ENCODE measurements at places on chromosomes 2 and 18. TPM values are rescaled to one million over a fixed set of nuclear protein-coding genes. Genes with fewer than 3 reads are reported as not detected.

Gene SLC4A3
- total RNA-seq: 2.9 TPM

Gene MRPS5
- total RNA-seq: 36.4 TPM

Gene SAP130
- 6.6 TPM for total RNA-seq

Gene ARID5A
- 4.1 TPM for total RNA-seq

Gene CD207
- not detected for total RNA-seq

Gene VPS4B
- total RNA-seq: 30.1 TPM

Gene FAP
- total RNA-seq: 134 TPM

Gene TMEM37
- total RNA-seq: 0.20 TPM

Gene UGT1A8
- not detected for total RNA-seq

Gene SLC66A3
- total RNA-seq: 26.0 TPM

Gene CCDC85A
- total RNA-seq: 0.73 TPM

Gene VWC2L
- not detected for total RNA-seq

Gene NTSR2
- not detected for total RNA-seq

Gene DSG1
- total RNA-seq: not detected

Gene MTA3
- total RNA-seq: 23.5 TPM

Gene CNOT9
- 77.6 TPM for total RNA-seq

Gene MPPE1
- total RNA-seq: 19.0 TPM

Gene NT5DC4
- not detected for total RNA-seq

Gene PCARE
- total RNA-seq: not detected

Gene FLACC1
- 1.5 TPM for total RNA-seq

Gene DNAH7
- 0.73 TPM for total RNA-seq

Gene CRYGD
- total RNA-seq: not detected

Gene MC4R
- total RNA-seq: not detected

Gene UGT1A4
- not detected for total RNA-seq
